ENCODE measurements at places on chromosomes 16 and 17.

DNA sequence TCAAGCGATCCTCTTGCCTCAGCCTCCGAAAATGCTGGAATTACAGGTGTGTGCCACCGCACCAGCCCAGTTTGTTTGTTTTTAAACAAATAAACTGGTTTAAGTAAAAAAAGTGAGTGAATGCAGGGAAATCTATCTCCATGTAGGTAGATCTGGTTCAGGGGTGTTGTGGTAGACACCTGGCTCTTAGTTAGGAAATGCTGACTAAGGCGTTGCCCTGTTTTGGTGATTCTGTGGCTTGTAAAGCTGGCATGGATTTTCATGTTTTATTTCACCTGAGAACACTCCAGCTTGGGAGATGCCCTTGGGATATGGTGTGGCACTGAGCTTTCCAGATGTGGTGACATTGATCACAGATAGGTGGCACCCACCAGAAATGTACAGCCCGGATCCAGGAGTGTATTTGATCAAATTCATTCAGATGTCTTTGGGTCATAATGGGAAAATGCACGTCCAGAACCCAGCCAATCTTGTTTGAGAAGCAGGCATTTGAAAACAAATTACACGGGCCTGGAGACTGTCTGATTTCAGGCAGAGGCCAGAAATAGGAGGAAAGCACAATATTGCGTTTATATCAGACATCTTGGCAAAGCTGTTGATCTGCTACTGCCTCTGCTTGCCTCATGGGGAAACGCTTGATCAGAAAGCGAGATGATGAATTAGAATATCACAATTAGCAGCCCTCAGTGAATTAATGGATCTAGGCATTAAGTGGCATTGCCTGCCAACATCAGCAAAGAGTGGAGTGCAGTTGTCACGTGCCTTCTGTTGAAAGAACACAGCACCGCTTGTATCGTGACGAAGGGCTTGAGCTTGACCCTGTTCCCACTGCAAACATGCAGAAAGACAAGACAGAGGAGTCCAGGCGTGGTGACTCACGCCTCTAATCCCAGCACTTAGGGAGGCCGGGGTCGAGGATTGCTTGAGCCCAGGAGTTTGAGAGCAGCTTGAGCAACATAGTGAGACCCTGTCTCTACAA, 7.3 kb upstream of the IL34 start:
- DNase-seq, result no peak

GRCh38 chr16:77790912-77791311, 2.5 kb downstream of the VAT1L start:
- no peak for DNase-seq

GRCh38 chr17:9173386-9173983, 152.2 kb downstream of the NTN1 start:
- DNase-seq, result no peak

DNA sequence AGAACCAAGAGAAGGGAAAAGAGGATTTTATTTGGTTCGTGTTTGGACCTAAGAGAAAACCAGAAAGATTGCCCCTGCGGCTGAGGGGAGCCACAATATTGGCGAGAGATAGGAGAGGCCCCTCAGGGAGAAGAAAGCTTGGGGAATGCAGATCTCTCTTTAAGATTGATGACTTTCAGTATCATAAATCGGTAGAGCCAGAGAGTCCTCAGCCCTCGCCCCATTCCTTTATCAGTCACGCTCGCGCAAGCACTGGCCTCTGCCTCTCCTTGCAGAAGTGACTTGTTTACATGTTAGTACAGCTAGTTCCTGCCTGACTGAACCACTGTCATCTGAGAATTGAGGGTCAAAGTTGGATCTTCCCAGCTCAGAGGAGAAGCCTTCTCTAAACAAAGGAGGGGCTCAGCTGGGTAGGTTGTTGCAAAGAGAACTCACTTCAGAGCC, 21.5 kb upstream of the KRT19 start:
- DNase-seq, result no peak

- no peak for DNase-seq
Observed at GRCh38 chr16:5075637-5076036, 4.0 kb downstream of the ALG1 start.

DNA sequence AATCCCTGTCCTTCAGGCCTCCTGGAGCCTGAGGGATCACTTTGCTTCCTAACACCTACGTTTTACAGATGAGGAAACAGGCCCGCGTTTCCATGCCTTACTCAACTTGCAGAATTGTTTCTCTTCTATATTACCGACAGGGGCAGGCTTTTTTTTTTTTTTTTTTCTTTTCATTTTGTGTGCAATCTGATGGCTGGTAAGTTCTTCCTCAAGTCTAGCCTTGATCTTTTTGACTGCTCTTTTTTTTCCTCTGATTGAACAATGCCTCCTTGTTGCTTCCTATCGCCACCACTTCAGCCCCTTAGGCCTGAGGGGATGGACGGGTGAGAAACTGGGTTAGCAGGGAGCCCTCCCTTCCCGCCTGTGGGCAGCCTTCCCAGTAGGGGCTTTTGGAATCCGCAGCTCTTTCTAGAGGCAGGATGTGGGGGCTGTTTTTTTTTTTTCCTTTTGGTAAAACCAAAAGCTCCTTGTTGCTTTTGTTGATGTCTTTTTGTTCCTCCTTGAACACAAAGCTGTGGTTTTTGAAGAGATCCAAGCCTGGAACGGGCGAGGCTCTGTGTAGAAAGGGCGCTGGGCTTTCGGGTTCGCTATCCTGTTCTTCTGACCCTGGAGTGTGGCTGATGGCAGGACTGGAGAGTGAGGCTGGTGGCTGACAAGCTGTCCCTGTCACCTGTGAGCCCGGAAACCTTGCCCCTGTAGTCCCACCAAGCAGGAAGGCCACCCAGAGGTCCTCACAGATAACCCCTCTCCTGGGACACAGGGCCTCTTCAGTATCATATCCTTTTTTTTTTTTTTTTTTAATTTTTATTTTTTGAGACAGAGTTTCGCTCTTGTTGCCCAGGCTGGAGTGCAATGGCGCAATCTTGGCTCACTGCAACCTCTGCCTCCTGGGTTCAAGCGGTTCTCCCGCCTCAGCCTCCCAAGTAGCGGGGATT, 14.0 kb downstream of the LASP1 start:
- DNase-seq, result no peak

GRCh38 chr16:13923703-13924298, 3.8 kb downstream of the ERCC4 start:
- no peak for DNase-seq

GRCh38 chr17:17186051-17186450, 20.1 kb downstream of the PLD6 start:
- peak; percentile 62 for DNase-seq

GRCh38 chr17:43874293-43874692, 27.3 kb downstream of the CD300LG start:
- no peak for DNase-seq

GRCh38 chr16:65394281-65394680, 272.4 kb upstream of the CDH11 start:
- no peak for DNase-seq
